ENCODE measurements at places on chromosomes 3 and 15.

DNA sequence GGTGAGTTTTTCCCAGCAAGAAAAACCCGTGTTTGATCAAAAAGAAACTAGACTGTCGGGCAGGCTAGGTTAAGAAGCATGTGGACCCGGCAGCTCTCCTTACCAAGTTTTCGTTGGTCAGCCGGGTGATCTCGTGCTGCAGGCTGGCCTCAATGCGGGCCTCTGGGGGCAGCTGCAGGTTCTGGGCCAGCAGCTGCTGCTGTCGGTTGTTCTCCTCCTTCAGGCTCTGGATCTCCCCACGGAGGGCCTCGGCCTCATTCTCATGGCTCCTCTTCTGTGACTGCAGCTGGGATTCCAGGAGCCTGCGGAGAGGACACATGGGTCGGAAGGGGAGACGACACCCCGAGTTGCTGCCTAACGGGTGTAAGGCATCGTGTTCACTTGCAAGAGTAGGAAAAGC is 44.5 kb upstream of the MYO5C start:
- DNase-seq, result no peak

GRCh38 chr3:130414457-130414856 is 69.0 kb downstream of the COL6A5 start:
- DNase-seq, result no peak

DNA sequence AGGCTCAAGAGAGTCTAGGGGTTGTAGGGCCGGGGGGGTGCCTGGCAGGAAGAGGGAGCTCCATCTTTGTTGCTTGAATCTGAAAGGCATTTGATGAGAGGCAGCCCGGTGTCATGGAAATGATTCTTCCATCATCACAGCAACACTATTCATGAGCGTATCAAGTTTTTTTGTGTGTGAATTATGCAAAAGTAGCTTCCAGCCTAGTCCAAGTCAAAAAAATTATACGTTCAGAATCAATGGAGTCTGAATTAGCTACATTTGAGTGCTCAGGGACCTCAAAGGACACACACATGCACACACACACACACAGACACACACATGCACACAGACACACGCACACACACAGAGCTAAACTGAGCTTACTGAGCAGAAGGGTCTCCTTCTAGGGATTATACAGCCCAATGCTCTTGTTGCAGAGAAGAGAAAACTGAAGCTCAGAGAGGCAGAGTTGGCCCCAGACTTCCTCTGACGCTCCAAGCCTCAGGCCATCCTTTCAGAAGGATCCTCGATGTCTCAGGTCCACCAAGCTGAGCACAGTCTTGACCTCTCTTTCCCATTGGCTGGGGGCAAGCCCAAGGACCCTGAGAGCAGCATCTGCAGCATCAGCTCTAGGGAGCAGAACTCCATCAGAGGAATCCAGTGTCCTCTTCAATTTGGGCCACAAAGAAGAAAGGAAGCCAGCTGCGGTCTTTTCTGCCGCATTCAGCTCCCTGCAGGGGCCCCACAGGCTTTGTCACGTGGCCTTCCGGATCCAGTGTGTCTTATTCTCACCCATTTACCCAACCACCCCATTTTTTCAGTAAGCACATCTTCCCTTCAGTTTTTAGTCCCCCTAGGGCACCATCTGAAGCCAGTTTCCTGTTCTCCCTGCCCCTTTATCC is 228.0 kb downstream of the UACA start:
- DNase-seq, result no peak

DNA sequence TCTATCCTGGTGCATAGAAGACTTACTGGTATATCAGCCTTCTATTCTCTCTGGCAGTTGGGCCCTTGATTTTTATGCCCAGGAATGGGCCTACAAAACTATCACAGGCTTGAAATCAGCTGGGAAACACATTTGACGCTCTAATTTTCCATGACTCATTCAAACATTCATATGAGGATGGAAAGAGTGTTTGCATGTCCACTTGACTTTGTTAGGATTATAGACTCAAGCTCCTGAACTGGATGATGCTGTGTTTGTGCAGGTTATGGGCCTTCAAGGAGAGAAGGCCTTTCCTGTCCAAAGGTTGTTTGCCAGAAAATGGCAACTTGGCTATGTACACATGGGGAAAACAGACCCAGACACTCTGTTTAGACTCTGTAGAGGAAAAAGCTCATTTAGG is 219.9 kb downstream of the GAP43 start:
- no peak for DNase-seq

GRCh38 chr3:66076861-66077470 is 38.2 kb upstream of the MAGI1 start:
- no peak for DNase-seq

- no peak for DNase-seq
Measured at GRCh38 chr15:39661776-39662175, 80.9 kb downstream of the THBS1 start.

- no peak for DNase-seq
Measured at GRCh38 chr3:113231827-113232253, 20.5 kb downstream of the BOC start.

- DNase-seq, result no peak
Measured at GRCh38 chr3:139280027-139280671, 63.7 kb upstream of the MRPS22 start.

GRCh38 chr3:195140816-195141793 is 129.9 kb downstream of the XXYLT1 start:
- DNase-seq, result no peak

- no peak for DNase-seq
Measured at GRCh38 chr3:132513057-132513456, 84.0 kb upstream of the ACKR4 start.

DNA sequence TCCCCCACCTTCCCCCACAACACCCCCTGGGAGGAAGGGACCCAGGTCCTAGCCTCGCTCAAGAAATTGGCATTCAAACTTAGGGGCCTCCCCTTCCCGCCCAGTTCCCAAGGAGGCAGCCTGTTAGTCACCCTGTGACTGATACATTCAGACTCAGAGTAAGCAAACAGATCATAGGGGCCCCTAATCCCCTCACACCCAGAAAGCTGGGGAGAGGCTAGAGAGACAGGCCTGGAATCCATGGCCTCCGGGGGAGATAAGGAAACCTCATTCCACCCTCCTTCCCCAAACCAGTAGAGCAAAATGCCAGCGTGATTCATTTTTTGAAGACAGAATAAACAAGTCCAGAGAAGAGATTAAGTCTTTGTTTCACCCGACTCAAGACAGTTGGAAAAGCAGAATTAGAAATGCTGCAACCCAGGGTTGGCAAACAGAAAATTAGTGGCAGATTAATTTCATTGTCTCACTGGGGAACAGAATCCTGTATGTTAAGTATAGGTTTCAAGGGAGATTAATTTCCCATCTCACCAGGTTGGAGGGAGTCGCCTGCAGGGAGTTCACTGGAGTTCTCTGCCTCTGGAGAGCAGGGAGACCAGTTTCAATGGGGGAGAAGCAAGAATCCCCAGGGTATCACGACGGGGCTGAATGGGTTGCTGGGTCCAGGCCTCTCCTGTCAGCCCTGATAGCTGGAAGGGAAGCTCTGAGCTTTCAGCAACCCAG is 268.3 kb downstream of the UACA start:
- no peak for DNase-seq

GRCh38 chr3:190325923-190326322 is 3.7 kb upstream of the CLDN1 start:
- DNase-seq, result no peak

- no peak for DNase-seq
Measured at GRCh38 chr15:60580650-60581376, 101.9 kb upstream of the ICE2 start.

DNA sequence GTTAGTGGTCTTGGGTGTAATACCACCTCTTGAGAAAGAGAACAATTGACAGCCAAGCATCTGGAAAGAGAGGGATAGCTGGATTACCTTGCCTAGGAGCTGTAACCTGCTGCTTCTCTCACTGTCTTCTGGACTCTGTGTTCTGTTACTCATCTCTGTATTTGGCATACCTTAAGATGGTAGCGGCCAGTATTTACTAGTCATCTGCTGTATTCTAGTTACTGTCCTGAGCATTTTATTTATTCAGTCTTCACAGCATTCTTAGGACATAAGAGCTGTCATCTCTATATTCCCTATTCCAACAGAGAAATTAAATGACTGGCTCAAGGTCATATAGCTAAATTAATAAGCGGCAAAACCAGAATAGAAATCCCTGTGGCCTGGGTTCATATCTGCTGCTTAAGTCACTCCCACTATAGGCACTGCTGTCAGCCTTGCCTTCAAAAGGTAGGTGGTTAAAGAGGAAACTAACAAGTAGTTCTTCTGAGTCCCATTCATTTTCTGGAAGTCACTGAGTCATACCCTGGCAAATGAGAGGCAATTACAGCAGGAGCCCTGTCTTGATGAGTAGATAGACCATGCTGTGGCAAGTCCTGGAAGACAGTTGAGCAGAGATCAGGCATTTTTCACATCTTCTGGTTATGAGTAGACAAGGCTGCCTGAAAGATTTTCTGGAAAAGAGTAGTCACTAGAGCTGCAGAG is 68.2 kb downstream of the RAB7A start:
- no peak for DNase-seq

DNA sequence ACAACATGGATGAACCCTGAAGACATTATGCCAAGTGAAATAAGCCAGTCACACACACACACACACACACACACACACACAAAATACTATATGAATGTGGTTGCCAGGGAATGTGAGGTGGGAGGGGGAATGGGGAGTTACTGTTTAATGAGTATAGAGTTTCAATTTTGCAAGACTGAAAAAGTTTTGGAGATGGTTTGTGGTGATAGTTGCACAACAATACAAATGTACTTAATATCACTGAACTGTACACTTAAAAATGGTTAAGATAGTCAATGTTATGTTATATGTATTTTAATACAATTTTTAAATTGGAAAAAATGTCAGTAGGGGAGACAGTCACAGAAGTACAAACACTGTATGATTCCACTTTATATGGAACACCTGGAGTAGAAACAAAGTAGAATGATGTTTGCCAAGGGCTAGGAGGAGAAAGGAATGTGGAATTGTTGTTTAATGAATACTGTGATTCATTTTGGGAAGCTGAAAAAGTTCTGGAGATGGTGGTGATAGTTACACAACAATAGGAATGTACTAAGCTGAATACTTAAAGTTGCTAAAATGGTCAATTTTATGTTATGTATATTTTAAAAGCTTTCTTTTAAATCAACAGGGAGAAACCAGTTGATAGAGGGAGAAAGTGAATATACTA is 76.6 kb downstream of the RPL39L start:
- no peak for DNase-seq

GRCh38 chr3:138775254-138775595 is 59.5 kb downstream of the PIK3CB start:
- no peak for DNase-seq

- no peak for DNase-seq
Measured at GRCh38 chr3:83039422-83039821, 1278.0 kb upstream of the GBE1 start.

DNA sequence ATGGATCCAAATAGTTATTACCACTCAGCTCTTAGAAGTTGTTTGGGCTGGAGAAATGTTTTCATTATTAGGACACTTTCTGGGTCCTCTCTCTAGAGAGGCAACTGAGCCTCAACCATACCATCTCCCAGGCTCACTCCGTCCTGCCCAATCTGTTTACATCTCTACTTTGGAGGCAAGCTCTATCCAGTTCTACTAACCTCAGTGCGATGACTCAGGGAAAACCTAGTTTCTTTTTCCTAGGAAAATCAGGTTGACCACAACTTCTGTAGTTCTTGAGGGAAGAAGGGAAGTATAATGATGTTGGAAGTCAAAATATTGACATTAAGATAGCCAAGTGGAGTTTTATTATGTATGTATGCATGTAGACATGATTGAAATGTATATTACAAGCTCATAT is 40.4 kb downstream of the LPP start:
- DNase-seq, result no peak

DNA sequence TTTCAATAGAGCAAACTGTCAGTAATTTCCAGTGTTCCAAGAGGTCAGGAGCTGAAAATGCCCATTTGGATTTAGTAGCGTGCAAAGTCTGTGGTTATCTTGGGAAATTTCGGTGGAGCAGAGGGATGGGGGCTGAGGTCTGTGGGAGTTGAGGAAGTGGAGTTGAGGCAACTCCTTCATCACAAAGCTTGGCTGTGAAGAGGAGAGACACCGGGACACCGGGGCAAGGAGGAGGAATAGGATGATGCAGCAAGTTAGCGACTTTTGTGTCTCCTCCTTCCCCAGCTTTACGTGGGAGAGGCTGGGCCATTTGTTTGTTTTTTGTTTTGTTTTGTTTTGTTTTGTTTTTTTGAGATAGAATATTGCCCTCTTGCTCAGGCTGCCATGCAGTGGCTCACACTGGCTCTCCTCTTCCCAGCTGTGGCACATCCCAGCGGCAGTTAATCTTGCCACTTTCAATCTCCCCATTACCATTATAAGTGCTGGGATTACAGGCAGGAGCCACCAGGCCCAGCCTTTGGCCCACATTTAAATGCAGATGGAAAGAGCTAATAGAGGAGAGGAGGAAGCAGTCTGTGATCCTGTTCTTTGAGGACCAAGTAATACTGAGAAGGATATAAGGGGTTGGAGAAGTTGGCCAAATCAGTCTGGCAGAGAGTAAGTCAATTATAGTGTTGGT is 47.1 kb downstream of the CRTC3 start:
- no peak for DNase-seq

- no peak for DNase-seq
Measured at GRCh38 chr15:69941301-69941605, 156.5 kb downstream of the TLE3 start.

DNA sequence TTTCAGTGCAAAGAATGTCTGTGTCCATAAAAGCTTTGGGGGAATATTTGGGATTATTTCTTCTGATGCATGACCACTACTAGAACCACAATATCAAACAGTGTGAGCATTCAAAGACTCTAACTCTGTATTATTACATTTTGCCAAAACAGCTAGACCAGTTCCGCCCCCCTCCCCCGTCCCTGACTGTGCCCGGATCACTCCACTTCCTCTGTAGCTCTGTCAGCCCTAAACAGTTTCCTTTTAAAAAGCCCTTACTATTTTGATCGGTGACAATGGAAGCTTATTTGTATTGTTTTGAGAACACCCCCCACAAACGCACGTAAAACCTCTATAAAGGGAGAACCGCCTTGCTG is 36.6 kb upstream of the EPHB3 start:
- no peak for DNase-seq

GRCh38 chr3:30309961-30310954 is 296.1 kb upstream of the TGFBR2 start:
- no peak for DNase-seq

DNA sequence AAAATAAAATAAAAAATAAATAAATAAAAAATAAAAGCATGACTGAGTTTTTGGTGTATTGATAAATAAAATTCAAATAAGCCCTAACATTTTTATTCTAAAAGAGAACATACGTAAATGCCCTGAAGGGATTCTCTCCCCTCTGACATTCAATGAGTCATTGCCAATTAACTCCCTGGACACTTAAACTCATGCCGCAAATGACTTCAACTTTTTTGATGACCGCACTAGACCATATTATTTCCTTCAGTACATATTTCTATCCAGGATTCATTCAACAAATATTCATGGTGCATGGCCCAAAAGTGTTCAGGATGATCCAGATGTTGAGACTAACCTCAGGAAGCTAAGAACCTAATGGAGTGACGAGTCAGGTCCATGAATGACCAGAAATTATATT is 195.9 kb upstream of the LRRN1 start:
- DNase-seq, result no peak

DNA sequence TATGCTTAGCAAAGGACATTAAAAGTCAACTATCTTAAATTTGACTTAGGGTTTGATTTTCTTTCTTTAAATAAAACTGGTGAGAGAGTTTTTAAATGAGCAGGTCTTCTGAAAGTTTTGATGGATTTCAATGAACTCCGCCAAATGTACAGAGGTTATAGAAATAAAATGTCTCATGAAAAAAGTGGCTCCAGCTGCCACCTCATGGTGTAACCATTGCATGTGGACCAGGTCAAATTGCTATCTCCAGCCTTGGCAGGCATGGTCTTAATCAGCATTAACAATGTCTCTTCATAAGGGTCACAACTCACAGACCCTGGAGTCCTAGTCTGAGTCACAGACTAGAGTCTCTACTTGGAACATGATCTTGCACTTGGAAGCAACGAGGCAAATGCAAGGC is 182.3 kb downstream of the ADAMTS17 start:
- no peak for DNase-seq

Data from stimulated activated CD8-positive, alpha-beta memory T cell treated with anti-CD3 and anti-CD28 coated beads, Interleukin-15, amount 100 ng/mL, for 48 hours (primary cell).